ENCODE measurements at places on chromosomes 5 and 9.

- DNase-seq = no peak
Observed at GRCh38 chr9:114193090-114193489, 37.8 kb downstream of the COL27A1 start.

DNA sequence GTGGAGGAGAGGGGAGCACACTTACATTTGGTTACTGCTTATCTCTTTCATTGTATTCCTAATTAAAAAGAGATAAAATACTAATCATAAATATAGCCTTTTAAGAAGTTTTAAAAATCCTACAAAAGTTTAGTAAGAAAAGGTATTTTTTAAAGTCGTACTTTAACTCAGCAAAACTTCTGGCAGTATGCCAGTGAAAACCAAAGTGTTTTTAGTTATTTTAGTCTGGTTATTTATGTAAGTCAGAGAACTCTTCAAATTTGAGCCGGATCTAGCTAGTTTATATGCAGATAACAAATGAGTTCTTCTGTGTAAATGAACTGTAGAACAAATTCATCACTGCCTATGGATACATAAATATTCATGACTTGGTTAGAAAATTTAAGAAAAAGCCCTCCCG is 36.5 kb upstream of the ANKDD1B start:
- no peak for DNase-seq

- no peak for DNase-seq
Observed at GRCh38 chr9:79287708-79288290, 284.0 kb upstream of the TLE4 start.

GRCh38 chr5:159961176-159962160 is 45.2 kb downstream of the ADRA1B start:
- DNase-seq = no peak

DNA sequence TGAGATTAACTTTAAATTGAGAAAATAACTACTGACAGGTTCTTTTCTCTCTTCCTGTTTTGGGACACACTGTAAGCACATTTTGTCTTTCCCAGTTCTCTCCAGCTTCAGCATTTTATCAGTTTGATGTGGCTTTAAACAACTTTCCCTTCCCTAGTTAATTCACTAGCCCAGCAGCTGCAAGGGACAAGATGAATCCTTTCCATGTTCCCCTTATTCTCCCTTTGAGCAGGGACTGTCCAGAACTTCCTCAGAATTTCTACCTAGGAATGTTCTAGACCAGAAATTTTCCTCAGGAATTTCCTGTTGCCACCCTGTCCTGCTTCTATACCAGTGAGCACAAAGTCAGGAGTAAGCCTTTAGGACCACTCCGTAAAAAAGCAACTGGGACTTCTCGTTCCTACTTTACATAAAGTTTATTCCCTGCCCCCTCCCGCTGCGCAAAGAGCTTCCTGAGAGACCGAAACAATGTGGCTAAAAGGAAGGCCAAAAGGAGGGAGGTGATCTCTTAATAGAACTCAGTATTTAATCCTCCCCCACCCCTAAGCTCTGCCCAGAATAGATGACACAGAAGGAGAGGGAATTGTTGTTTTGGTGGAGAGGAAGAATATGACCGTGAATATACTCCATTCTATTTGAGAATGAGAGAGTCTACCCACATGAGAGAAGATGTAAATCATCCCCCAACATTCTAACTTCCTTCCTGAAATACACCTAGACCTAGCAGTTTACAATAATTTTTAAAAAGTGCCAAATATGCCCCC is 61.9 kb downstream of the GLIS3 start:
- no peak for DNase-seq

- no peak for DNase-seq
Observed at GRCh38 chr5:134406390-134406789, 5.3 kb downstream of the CDKN2AIPNL start.

DNA sequence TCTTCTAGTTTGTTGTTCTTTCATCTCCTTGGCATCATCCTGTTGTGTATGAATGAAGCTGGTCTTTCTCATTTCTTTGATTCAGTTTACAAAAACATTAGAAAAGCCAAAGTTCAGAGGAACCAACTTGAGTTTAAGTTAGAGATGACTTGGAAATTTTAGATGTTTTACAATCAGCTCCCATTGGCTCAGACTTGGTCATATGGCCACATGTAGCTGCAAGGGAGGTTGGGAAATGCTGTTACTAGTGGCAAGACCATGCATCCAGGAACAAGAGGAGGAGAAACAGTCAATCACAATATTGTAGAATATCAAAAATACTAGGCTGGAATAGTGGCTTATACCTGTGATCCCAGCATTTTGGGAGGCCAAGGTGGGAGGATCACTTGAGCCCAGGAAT is 19.5 kb downstream of the CARD6 start:
- no peak for DNase-seq

GRCh38 chr9:79220666-79221065 is 351.1 kb upstream of the TLE4 start:
- DNase-seq = no peak

- no peak for DNase-seq
Observed at GRCh38 chr5:53871050-53871449, 310.6 kb downstream of the NDUFS4 start.

GRCh38 chr5:173726846-173727557 is 110.6 kb upstream of the BOD1 start:
- no peak for DNase-seq

GRCh38 chr5:68332080-68332451 is 116.5 kb downstream of the PIK3R1 start:
- no peak for DNase-seq

- DNase-seq = peak; percentile 32
Observed at GRCh38 chr9:87322840-87323635, 174.6 kb upstream of the DAPK1 start.

DNA sequence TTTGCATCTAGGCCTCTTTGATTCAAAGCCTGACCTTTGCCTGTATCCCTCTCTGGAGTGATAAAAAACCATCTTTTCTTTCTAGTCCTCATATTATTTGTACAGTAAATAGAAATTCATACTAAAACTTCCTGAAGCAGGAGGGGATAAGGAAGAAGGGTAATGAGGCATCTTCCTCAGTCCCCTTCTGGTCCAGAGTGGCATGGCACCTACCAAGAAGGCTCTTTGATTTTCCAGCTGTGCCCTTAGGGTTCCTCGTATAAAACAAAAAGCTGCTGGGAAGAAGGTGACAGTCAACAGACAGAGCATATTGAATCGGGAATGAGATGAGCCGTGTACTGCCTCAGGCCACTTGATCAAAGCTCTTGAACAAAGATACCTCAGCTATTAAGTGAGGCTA is 71.9 kb upstream of the SPDL1 start:
- no peak for DNase-seq

- DNase-seq = no peak
Observed at GRCh38 chr5:110401881-110402280, 324.6 kb downstream of the TMEM232 start.

- peak; percentile 32 for DNase-seq
Observed at GRCh38 chr5:90878549-90879196, 320.1 kb downstream of the ADGRV1 start.

DNA sequence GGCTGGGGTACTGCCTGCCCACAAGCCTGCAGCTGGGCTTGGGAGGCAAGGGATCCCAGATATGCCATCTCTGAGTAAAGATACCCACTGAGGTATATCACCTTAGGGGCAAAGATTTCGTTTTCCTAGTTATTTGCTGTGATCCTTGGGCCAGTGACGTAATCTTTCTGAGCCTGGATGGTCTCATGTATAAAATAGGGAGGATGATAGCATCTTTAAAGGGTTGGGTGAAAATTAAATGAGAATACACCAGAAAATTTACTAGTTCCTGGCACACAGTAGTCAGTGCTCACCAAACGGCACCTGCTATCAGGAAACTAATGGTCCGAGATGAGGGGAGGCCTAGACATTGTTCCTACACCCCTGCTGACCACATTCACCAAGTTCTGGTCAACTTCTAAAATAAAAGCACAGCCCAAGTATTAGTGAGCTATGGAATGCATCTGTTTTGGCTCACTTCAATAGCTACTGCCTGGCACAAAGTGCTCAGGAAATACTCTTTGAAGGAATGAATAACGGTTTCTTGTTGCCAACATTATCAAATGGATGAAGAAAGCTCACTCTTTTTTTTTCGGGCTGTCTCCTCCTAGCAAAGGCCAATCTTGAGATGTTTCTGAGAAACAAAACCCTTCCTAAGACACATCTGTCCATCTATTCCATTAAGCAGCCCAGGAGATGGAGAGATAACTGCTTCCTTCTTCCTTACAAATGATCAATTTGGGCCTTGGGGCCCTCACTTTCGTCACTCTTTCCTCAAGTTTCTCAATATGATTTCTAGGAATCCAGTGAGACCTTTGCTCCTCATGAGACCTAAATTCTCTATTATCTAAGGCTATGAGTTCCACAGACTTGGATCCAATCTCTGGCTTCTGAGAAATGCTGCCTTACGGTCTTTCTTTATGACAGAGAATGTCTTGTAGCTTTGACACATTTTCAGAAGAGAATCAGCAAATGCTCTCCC is 98.2 kb downstream of the DPYSL3 start:
- DNase-seq = no peak

GRCh38 chr5:148191010-148191409 is 11.8 kb upstream of the SPINK6 start:
- no peak for DNase-seq

GRCh38 chr5:157335534-157336422 is 69.9 kb downstream of the CYFIP2 start:
- DNase-seq = no peak

DNA sequence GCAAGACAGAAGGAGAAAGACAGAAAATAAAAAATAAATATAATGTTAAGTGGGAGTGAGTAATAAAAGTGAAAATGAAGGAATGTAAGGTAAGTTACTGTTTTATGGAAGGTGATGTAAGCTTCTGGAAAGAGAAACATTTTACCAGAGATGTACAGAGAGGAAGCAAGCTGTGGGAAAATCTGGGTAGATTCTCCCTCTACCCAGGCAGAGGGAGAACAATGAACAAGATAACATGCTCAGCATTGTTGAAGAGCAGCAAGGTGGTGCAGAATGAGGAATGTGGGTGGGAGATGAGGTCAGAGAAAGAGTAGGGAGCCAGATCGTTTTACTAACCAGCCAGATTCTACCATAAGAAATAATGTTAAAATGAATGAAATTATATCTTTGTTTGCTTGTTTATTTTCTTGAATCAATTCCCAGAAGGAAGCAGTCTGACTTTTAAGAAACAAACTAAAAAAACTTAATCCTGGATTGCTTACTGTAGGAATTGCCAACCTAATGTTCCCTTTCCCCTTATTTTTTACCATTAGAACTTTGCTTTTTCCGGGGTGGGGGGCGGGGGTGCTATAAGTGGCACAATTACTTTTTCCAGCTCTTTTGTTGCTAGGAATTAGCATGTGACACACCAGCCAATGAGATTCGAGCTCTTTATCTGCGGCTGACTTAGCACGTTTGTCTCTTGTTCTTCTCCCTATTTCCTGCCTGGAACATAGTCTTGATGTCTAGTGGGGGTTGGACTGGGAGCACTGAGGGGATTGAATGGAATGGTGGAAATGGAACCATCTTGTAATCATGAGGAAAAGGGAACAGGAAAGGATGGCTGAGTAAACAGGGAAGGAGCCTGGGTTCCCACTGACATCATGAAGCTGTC is 356.7 kb downstream of the TMEM167A start:
- no peak for DNase-seq

DNA sequence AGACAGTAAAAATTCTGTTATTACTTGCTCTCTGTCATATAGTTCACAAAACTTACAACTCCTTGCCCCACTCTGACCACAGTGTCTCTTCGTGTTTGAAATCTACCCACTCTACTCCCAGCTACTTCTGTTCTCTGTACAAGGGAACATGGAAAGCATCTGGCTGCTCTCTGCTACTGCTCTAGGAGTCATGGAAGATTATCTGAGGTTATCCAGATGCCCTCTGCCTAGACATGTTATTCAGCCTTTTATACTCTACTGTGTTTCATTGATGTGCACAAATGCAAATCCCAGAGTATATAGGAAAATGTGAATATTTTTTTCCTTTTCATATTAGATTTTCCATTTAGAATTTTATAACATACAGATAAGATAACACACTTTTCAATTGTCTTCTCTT is 1525.6 kb downstream of the MAT2B start:
- no peak for DNase-seq

Measured in RWPE1 (cell line).